ENCODE measurements at places on chromosomes 1 and 21.

- DNase-seq, result peak; percentile 22
Measured at GRCh38 chr1:76955652-76956051, 88.4 kb downstream of the ST6GALNAC5 start.

GRCh38 chr1:224338150-224338838, 8.3 kb upstream of the NVL start:
- DNase-seq, result no peak

DNA sequence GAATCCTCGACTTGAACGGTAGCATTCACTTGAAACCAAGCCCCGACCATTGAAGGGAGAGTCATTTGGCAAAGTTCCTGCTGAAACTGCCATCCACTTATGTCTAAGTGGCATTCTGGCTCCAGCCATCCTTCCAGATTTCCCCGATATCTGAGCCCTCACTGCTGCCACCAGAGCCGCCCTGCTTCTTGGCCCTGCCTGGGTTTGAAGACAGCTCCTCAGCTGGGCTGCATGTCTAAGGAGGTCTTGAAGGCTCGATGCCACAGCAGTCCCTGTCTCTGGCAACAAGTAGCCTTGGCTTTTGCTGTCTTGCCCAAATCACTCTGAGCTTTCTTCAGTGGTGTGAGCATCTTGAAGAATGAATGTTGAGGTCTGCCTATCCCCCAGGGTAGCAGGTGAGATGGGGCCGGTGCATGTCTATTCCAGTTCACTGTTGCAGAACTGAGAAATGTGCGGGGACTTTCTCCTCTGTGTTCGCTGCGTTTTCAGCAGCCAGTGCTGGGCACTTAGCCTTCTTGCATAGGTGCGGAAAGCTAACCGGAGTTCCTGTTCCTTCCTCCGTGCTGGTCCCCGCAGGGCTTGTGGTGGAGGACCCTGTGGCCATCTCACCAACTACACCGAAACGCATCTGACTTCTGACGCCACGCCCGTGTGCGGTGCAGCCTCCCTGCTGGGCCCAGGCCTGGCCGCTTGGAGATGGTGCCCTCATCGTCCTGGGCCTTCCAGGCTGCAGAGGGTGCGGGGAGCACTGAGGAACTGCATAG, 29.2 kb downstream of the MAN1C1 start:
- no peak for DNase-seq

DNA sequence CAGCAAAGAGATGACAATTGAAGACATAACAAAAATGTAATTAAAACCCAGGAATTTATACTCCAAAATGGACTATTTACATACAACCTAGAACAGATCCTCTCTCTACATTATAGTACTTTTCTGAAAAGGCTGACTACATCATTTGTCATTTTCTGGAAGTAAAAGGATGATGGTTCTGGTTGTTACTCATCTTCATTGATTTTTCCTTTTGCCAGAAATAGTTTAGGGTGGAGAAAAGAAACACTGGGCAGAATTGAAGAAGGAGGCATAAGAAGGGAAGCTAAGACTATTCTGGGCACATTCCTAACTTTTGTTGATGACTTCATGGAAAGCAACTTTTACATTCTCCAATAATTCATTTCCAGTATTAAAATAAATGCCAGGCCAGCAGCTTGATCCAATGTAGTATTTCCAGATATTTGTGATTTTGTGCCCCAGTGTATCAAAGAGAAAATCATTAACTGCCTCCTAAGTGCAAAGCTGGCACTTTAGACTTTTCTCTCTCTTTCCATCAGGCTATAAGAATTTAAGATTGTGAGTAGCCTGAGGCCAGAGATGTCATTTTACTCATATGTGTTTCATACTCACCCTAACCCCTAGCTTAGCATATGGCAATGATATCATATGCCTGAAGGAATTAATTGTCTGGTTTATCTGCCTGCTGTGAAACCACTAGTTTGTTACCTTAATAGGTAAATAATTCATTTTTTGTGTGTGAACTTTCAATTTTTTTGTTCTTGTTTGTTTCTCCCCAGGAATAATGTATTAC, 369.5 kb upstream of the LYPLAL1 start:
- no peak for DNase-seq

DNA sequence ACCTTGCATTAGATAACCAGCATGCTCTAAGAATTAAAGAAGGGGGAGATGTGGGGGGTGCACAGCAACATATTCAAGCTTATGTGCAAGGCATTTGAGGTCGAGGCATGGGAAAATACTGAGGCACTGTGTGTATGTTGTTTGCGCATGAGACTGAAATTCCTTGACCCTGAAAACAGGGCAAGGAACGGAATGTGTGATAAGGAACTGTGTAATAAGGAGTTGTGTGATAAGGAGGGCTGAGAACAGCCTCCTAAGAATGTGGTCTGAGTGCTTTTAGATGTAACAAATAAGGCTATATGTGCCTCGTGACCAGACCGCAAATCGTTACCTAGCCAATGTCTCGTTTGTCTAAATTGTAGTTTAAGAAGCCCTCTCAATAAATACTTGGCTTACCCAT, 26.5 kb upstream of the ITLN1 start:
- DNase-seq, result peak; percentile 15

DNA sequence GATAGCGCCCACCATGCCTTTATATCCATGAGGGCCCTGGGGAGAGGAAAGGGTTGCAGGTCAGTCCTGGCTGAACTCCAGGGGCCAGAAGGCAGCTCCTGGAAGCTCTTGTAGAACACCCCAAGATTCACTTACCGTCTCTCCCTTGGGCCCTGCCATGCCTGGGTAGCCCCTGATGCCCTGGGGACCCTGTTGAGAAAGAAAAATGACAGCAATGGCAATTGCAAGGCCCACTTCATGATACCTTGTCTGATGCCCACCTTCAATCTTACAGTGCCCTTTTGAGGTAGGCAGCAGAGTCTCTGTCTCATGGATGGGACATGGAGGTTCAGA, 7.0 kb downstream of the COL9A2 start:
- no peak for DNase-seq

DNA sequence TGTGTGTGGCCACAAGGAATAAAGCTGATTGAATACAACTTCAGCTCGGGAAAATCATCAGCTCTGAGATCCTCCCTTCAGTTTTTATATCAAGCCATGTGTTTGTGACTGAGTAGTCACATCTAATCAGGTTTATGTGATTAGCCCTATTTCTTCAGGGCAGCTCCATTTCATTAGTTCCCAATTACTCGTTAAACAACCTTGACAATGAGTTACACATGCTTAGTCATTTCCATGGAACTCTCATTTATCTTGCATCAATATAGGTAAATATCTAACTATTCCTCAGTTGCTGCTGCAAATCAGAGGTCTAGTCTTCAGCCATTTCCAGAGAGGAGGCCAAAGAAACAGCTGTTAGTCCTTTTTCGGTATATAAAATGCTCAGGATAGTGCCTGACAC, 16.3 kb downstream of the CRB1 start:
- no peak for DNase-seq

DNA sequence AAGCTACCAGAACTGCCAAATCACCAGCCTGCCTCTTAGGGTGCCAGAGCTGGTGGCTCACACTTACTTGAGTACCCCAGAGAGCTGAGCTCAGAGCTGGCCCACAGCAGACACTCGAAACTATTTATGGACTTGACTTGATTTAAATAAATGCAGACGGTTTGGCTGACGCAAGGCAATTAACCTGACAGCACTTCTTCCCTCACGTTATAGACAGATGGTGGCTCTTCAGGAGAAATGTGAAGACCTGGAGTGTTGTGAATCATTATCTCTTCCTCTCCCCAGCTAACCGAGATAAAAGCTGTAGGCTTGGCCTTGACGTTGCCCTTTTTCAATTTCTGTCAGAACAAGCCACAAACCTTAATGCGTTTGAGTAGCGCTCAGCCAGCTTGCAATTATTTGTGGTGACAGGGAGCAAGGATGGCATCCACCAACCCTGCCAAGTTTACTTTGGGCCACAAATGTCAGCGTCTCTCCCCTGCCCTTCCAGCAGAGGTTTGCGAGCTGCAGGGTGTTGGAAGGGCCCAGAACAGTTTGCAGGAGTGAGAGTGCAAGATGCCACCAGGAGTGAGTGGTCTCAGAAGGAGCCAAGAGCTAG, 34.0 kb upstream of the BCAR3 start:
- DNase-seq, result peak; percentile 82

DNA sequence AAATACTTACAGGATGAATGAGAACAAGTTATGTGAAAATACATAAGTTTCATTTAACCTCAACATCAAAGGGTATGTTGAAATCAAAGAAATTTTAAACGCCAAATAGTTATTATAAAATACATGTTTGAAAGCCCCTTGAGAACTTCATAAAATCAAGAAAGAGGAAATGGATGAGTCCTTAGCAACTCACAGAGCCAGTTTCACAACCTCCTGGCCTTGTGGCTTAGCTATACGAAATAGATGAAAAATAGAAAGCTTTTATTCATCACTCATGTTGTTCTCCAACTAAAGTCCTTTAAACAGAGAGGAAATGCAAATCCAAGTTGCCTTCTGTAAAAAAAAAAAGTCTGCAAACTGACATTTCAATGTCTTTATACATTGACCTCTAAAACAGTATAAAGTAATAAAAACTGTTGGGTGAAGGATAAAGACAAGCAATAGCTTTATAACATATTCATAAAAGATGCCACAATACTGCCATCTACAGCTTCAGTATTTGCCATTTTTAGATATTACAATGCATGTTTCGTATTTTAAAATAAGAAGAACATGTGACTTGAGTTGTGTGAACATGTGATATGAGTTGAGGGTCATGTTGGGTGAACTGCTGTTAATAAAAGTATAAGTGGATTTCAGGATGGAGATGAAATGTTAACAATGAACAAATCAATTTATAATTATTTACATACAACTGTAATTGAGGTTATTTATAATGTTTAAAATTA, 847.8 kb downstream of the MRPL39 start:
- no peak for DNase-seq

- DNase-seq, result no peak
Measured at GRCh38 chr1:7595336-7595735, 175.8 kb upstream of the VAMP3 start.

DNA sequence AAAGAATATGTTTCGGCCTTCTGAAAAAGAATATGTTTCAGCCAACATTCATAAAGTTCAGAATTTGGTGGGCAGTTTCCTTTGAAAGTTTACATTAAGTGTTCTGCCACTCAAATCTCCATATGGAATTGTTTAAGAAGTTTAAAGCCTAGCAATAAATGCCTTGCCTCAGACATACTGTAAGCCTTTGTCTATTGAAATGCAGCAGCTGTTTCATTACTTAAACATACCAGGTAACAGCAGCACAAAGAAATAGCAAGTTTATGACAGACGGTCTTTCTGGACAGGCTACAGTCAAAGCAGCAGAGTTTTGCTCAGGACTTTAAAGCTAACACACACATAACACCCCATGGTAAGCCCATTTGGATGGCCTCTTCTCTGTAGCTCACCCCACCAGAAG, 38.5 kb upstream of the C1orf105 start:
- no peak for DNase-seq

GRCh38 chr1:179297105-179297378, 3.4 kb downstream of the SOAT1 start:
- no peak for DNase-seq

- DNase-seq, result no peak
Measured at GRCh38 chr1:245370905-245371581, 216.3 kb downstream of the KIF26B start.

GRCh38 chr1:51689075-51689440, 72.2 kb downstream of the OSBPL9 start:
- no peak for DNase-seq

DNA sequence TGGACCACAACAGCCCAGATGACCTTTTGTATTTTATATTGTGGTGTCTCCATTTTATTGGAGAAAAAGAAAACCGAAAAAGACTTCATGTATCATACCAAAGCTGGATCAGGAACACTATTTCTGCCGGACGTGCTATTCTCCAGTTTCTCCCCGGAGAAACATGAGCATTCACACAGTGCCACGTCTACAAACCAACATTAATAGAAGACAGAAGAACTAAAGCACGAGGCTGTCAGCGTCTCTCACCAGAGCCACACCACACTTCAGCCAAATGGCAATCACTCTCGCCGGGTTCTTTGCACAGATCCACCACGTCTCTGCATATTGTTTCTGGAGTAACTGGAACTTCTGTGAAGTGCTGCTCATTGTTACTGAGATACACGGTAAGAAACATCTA, 24.8 kb downstream of the TP53BP2 start:
- no peak for DNase-seq

DNA sequence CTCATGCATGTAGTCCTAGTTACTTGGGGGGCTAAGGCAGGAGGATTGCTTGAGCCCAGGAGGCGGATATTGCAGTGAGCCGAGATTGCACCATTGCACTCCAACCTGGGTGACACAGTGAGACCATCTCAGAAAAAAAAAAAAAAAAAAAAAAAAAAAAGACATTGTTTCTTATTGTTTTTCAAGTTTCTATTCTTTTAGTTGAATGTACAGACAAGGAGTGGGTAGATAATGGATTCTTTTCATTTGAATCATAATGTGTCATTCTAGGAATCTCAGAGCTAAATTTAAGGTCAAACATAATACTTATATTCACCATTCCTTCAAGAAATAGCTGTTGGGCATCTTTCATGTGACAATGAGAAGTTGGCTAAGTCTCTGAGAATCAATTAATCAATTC, 157.0 kb upstream of the C21orf91 start:
- DNase-seq, result no peak

DNA sequence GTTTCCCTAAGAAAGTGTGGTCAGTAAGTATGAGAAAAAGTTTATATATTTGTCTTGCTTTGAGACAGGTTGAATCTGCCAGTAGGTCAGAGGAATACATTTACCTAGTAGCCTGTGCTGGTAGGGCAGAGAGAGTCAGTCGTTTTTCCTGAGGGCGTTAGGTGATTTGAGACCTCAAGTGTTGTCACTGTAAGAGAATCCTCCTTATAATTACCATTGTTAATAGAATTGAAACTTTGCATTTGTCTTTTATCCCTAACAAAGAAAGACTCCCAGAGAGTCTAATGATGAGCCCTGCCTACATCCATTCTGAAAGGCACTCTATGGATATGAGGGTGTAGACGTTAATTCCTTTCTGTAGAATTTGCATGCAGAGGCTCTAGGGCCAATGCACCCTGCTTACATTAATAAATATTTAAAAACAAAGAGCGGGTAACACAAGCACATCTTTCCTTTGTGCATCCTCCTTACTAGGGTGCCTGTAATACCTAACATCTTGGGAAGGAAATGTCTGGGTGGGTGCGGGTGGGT, 16.4 kb downstream of the PBX1 start:
- no peak for DNase-seq

GRCh38 chr1:181391301-181391900, 91.9 kb upstream of the CACNA1E start:
- DNase-seq, result no peak

DNA sequence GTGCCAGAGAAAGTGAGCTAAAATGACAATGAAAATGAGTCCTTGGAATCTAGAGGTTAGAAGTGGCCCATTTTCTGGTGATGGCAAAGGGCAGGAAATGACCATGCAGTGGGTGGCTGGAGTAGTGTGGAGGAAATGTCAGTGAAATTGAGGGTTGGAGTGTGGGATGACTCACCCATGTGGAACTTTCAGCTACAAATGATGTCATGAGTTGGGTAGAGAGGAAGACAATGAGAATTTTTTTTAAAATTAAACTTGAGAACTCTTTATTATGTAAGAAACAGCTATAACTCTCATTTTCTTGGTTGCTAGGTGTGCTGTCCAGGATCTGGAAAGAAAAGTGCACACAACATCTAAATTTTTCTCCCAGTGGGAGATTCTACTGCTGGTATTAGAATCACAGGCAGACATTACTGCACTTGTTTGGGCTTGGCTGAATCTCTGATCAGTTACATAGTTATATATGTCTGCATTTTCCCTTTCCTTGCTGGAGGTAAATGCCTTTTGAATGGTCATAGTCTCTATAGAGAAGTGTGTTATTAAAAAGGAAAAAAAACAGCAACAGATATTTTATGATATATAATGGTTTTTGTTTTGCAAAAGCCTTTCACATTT, 56.8 kb upstream of the GNG12 start:
- peak; percentile 95 for DNase-seq

Data from astrocyte (in vitro differentiated cells and primary cell).